ENCODE measurements at places on chromosomes 2 and 18. TPM values are rescaled to one million over a fixed set of nuclear protein-coding genes. Genes with fewer than 3 reads are reported as not detected.

DNA sequence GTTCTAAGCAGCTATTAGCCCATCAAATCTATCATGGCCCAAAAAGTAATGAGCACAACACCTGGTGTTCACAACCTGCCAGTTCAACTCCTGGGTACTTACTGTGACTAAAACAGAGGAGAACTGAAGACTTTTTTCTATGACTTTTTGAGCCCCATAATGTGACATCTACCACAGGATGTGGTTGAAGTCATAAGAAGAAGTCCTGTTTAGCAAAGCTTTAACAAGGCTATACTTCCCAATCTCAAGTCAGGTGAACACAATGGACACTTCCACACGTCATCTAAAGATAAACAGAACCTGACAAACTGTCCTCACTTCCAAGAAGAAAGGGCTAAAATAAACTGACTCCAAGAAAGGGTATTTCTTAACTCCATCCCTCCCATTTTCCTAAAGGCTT is 138.8 kb downstream of the ATAD2B start:
- no peaks in the 10 kb centered on the region for H3K36me3 ChIP-seq
- no peak overlapping the region for H3K27ac ChIP-seq
- DNase-seq = no peak
- H3K4me1 ChIP-seq = no peaks in the 10 kb centered on the region
- no peaks in the 10 kb centered on the region for H3K27me3 ChIP-seq
- H3K4me3 ChIP-seq = no peak overlapping the region

UGT1A4 gene
- not detected for total RNA-seq

DNA sequence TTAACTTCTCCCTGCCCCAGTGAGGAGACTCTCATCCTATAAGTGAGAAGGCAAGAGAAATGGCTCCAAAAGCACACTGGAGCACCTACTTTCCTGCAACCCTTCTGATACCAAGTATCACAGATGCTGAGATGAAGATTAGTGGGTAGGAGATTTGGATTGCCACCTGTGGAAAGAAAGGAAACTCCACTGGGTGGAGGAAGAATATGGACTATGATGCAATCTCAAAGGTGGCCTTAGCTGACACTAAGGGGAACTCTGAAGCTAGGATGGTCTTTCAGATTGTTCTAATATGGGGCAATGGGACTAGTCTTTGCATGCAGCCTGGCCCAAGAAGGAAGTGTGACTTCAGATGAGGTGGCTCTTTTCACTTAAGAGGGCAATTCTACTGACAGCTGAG is 21.6 kb downstream of the PRKRA start:
- H3K36me3 ChIP-seq = peaks cover 32% of the 10 kb centered on the region
- no peak overlapping the region for H3K4me3 ChIP-seq
- H3K27me3 ChIP-seq = peaks cover 4% of the 10 kb centered on the region
- no peak overlapping the region for H3K27ac ChIP-seq
- H3K4me1 ChIP-seq = no peaks in the 10 kb centered on the region

DNA sequence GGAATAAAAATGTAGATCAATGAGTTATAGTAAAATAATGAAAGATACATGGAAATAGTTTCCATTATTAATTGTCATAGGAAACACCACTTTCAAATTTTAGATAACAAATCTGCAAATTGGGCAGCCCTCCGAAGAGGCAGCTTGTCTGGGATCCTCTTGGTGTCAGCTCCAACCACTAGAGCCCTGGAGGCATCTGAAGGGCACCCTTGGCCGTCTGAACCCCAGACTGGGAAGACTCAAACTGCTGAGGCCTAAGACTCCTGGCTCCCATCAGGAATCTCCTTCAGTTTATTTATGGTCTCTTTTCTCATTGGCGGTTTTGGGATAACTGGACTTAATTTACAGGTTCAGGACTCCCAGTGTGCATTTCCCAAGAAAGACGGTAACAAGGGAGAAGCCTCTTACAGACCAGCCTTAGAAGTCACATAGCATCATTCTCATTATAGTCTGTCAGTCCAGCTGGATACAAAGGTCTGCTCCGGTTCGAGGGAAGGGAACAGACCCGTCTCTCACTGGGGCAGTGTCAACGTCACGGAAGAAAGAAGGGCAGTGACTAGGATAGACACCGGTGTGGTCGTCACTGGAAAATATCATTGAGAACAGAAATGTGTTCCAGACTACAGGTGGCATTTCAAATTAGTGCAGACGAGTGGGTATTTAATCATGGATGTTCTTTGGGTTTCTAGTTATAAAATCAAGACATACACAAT is 390.7 kb upstream of the NETO1 start:
- no peaks in the 10 kb centered on the region for H3K36me3 ChIP-seq
- no peaks in the 10 kb centered on the region for H3K27me3 ChIP-seq
- no peaks in the 10 kb centered on the region for H3K4me1 ChIP-seq
- H3K27ac ChIP-seq = no peak overlapping the region

- H3K27me3 ChIP-seq = no peaks in the 10 kb centered on the region
- DNase-seq = no peak
- no peak overlapping the region for H3K4me3 ChIP-seq
- no peak overlapping the region for H3K27ac ChIP-seq
These were observed 11.4 kb upstream of the PROKR1 start for GRCh38 chr2:68632021-68632420.

HOXD12 gene
- not detected for total RNA-seq

GRCh38 chr2:223594831-223595230 is 7.3 kb downstream of the SCG2 start:
- no peaks in the 10 kb centered on the region for H3K36me3 ChIP-seq
- no peak overlapping the region for H3K27ac ChIP-seq
- H3K4me3 ChIP-seq = no peak overlapping the region
- H3K27me3 ChIP-seq = no peaks in the 10 kb centered on the region
- H3K4me1 ChIP-seq = no peaks in the 10 kb centered on the region
- DNase-seq = no peak

- H3K27ac ChIP-seq = no peak overlapping the region
- DNase-seq = no peak
- H3K27me3 ChIP-seq = peaks cover 2% of the 10 kb centered on the region
- no peak overlapping the region for H3K4me3 ChIP-seq
- H3K4me1 ChIP-seq = peaks cover 23% of the 10 kb centered on the region
- no peaks in the 10 kb centered on the region for H3K36me3 ChIP-seq
These were observed 57.2 kb downstream of the TSHZ1 start for GRCh38 chr18:75267643-75268363.

WNT10A gene
- total RNA-seq = not detected

DNA sequence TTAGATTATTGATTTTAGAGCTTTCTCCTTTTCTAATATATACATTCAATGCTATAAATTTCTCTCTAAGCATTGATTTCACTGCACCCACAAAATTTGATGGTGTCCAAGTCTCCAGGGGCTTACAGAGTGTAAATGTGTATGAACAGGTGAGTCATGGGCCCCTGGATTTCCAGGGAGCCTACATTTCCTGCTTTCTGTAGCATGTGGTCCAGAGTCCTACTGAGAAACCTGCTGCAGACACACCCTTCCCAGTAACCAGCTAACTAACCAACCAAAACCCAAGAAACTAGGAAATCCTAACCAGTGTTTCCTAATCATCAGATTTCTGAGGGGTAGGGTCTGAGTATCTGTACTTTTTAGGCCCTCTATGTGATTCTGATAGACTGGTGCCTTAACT is 39.5 kb upstream of the TANC1 start:
- no peak overlapping the region for H3K27ac ChIP-seq
- H3K4me1 ChIP-seq = peaks cover 5% of the 10 kb centered on the region
- H3K4me3 ChIP-seq = no peak overlapping the region
- no peaks in the 10 kb centered on the region for H3K27me3 ChIP-seq
- DNase-seq = no peak

LYPD1 gene
- total RNA-seq = 0.64 TPM

AKAIN1 gene
- total RNA-seq = not detected

ZNF514 gene
- total RNA-seq = 16.2 TPM

DNA sequence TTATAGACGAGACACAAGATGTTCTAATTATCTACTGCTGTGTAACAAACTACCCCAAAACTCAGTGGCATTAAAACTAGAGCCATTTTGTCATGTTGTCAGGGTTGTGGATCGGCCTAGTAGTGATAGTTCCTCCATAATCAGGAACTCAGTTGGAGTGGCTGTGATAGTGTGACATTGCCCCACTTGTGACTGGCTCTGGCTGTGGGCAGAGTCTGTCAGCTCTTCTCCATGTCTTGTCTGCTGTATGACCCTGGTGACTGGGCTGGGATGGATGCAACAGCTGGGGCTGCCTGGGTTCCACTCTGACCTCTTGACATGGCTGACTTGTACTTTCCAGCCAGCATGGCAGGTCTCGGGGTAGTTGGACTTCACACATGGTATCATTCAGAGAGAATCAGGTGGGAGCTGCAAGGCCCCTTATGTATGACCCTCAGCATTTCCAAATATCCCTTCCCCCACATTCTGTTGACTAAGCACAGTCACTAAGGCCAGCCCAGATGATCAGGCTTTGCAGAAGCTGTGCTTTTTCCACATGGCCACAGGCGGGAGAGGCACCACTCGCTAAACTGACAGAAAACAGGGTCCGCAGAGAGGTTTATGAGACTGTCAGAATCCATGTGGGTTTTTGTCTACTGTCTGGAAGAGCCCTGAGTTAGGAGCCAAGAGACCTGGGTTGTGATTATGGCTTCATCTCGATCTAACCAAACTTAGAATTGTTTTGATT is 50.3 kb downstream of the SETBP1 start:
- no peak overlapping the region for H3K27ac ChIP-seq
- H3K36me3 ChIP-seq = peaks cover 57% of the 10 kb centered on the region
- DNase-seq = no peak
- H3K4me1 ChIP-seq = peaks cover 70% of the 10 kb centered on the region
- H3K27me3 ChIP-seq = peaks cover 2% of the 10 kb centered on the region
- peak overlapping the region; percentile 23 for H3K4me3 ChIP-seq

DNA sequence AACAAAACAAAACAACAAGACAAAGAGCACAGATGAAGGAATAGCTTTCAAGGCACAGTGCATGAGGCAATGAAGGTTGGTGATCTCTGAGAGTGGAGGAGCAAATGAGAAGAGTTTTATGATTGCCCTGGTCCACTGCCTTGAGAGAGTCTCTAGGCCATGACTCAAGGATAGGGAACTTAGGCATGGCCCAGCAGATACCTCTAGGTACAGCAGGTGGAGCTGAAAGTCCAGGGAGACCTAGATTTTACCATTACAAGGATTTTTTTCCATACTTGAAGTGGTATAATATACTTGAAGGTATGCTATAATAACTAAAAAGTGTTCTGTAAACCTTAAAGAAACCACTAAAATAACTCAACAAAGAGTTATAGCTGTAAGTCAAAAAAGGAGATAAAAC is 239.5 kb upstream of the KLHL29 start:
- no peak for DNase-seq
- H3K4me1 ChIP-seq = no peaks in the 10 kb centered on the region
- H3K27ac ChIP-seq = no peak overlapping the region
- no peaks in the 10 kb centered on the region for H3K36me3 ChIP-seq

DNA sequence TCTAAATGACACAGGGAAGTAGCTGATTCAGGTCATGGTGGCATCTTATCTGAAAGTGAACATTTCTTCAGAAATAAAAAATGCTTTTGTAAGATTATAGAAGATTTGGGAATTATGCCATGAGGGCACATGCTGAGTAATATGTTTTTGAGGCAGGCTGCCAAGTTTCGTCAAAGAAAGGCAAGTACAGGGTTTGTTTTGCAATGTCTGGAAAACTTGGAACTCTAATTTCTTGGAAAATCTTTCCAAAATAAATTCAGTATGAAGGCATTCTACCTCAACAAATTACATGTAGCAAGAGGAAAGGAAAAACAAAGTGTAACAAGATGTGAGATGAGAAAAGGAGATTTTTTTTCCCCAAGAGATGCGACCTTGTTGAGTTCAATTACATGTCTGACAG is 167.7 kb downstream of the PLCL1 start:
- no peak for DNase-seq
- no peak overlapping the region for H3K4me3 ChIP-seq
- H3K36me3 ChIP-seq = no peaks in the 10 kb centered on the region
- H3K4me1 ChIP-seq = peaks cover 10% of the 10 kb centered on the region
- H3K27ac ChIP-seq = no peak overlapping the region
- no peaks in the 10 kb centered on the region for H3K27me3 ChIP-seq

TMEM178A gene
- total RNA-seq = 4.8 TPM

- no peaks in the 10 kb centered on the region for H3K4me1 ChIP-seq
- H3K27ac ChIP-seq = no peak overlapping the region
These were observed 64.3 kb downstream of the FSIP2 start for GRCh38 chr2:185802926-185803325.

- no peaks in the 10 kb centered on the region for H3K36me3 ChIP-seq
- DNase-seq = no peak
- H3K27ac ChIP-seq = no peak overlapping the region
- H3K4me1 ChIP-seq = peaks cover 7% of the 10 kb centered on the region
These were observed 37.2 kb downstream of the TSHZ1 start for GRCh38 chr18:75247611-75248421.

DNA sequence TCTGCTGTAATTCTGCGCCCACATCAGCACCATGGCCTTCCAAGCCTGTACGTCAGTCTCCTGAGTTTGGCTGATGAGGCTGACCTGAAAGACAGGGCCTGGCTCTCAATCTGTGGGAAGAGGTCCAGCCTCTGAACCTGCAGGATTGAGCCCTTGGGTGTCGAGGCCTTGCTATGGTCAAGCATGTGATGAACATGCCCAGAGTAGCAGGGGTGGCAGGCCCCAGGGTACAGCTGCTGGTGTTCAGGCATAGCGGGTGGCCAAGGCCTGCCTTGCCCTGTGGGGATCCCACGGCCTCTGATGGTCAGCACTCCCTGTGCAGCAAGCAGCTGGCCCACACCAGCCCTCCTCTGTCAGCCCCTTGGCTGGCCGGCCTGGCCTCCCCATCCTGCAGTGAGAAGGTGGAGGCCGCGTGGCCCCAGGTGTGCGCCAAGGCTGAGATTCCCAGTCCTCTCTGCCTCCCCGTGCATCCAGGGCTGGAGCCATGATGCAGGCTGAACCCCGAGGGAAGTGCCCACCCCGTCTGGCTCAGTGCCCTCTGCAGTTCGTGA is 298.4 kb downstream of the NDUFA10 start:
- peaks cover 10% of the 10 kb centered on the region for H3K27me3 ChIP-seq
- no peak overlapping the region for H3K27ac ChIP-seq
- peaks cover 2% of the 10 kb centered on the region for H3K4me1 ChIP-seq
- no peak for DNase-seq

DNA sequence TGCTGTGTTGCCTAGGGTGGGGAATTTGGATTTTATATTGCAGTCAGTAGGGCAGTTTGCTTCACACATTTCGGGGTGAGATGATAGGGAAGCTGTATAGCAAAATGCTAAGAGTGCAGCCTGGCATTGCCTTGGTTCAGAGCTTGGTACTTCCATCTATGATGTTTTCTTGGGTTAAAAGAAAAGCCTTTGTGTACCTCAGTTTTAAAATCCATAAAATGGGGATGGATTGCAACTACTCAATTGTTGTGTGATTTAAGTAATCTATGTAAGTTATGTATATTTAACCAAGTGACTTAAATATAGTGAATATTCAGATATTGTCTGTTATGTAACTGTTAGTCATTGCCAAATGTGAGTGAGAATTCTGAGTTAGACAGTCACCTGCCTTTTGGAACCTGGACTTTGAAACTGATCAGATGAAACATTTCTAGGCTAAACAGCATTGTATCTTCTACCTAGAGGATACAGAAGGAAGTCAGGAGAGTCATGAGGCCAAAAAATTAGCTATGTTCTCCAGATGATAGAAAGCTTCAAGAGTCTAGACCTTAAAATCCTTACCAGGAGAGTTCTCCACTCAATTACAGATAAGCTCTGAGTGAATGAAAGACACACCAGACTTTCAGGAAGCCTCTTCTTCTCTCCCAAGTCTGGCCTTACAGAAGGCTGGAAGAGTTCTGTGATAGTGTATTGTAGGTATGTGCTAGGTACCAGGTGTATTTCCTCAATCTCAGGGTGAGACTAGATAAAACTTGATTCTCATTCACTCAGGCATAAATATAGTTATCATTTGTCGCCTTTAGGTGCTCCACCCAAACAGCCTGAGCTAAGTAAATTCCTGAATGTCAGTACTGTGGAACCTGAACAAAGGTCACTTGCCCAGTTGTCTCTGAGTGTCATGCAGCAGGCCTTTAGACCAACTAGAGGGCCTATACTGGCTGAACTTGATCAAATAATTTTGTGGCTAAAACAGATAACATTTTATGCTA is 7.5 kb downstream of the RIOK3 start:
- peaks cover 11% of the 10 kb centered on the region for H3K36me3 ChIP-seq
- peaks cover 5% of the 10 kb centered on the region for H3K27me3 ChIP-seq
- DNase-seq = no peak
- H3K27ac ChIP-seq = no peak overlapping the region

All from endothelial cell (in vitro differentiated cells).